ENCODE measurements at places on chromosomes 5 and 9.

GRCh38 chr5:175133185-175133584 is 310.8 kb downstream of the DRD1 start:
- DNase-seq: no peak

DNA sequence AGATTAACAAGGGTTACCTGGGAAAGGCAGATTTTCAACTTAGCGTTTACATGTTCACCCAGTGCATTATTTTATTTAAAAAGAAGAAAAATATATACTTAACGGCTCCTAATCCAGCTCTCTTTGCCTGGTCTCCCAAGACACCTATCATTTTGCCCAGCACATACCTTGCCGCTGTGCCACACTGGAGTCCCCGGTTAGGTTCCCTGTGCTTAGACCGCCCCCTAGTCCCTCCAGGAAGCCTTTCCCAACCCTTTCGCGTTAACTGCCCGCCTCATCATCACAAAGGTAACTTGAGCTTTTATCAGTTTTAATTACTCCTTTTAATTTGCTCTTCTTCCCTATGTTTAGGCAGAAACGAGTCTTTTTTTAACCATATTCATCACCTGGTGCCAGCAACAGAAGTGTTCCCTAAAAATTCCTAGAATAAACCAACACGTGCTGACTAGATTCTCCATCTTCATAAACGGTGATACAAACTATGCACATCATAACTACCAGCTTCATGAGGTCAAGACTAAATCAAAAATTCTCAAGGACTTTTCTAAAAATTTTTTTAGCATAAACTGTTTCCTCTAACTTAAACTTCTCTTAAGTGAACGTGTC is 19.7 kb downstream of the DNAJA1 start:
- no peak for DNase-seq

GRCh38 chr5:62931153-62931950 is 352.7 kb downstream of the LRRC70 start:
- no peak for DNase-seq

GRCh38 chr5:39284552-39284951 is 65.2 kb upstream of the FYB1 start:
- DNase-seq: no peak

GRCh38 chr5:144040615-144041305 is 129.7 kb downstream of the YIPF5 start:
- DNase-seq: no peak

GRCh38 chr5:115243412-115243811 is 19.3 kb downstream of the PGGT1B start:
- no peak for DNase-seq

DNA sequence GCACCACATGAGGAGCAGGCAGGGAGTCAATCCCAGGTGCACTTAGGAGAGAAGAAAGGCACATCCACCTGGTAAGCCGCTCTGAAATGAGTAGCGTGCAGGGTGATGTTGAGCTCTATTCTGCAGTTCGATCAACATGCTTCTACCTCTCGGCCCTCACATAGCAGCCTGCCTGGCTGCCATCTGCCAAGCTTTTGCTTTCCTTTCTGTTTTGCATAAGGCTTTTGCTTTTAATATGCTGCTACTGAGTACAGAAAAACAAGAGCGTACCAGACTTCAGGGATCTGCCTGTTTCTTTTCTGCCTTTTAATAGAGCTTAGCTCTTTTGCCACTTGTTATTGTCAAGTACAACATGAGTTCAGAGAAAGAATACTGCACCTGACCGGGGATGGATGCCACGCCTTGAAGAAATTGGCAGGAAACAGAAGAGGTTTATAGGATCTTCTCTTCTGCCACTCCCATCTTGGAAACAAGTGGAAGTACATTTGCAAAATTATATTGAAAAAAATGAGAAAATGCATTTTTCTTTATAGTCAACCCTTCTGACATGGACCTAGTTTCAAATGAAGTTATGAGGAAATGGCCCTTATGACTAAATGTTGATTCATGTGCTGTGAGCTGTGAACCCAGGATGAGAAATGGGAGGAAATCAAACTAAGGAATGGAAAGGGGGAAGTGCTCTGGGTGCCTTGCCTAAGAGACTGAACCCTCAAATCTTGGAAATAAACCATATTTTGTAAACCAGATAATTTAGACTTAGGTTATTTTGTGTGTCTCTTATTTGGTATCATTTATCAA is 4.0 kb upstream of the FCHO2 start:
- DNase-seq: no peak

- DNase-seq: no peak
Measured at GRCh38 chr9:69946800-69947437, 96.7 kb upstream of the MAMDC2 start.

DNA sequence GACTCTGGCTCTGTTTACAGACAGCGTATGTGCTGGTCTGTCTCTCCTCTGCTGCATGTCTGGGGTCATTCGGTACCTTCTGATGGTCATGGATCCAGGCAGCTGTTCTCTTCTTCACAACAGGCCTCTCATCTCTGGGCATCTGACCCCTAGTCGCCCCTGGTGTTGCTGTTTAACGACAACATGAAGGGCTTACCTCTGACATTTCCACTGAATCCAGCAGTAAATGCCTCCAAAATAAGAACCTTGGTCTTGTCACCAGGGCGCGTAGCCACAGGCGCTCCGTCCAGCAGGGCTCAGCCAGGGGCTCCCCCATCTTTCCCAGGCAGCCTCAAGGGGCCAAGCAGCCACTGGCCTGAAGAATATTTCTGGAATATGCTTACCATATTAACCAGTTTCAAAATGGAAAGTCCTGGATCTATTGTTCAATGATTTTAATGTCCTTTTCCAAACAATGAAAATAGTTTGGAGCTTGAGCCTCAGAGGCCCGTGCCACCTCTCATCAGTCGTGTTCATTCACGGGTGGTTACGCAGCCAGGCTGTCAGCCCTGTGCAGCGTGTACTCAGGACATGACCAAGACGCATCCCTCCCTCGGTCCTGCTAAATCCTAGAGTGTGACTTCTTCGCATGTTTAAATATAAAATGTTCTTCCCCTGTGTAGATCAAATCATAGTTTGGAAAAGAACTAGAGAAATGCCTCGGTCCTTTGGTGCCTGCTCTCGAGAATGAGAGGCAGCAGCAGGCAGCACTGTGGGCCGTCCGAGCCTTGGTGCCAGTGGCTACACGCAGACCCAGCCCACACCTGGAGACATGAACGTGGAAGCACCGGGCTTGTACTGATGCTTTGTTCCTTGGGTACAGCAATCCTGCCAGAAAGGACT is 30.1 kb upstream of the LRRC14B start:
- DNase-seq: no peak

- no peak for DNase-seq
Measured at GRCh38 chr5:154403776-154404387, 41.9 kb upstream of the SAP30L start.

DNA sequence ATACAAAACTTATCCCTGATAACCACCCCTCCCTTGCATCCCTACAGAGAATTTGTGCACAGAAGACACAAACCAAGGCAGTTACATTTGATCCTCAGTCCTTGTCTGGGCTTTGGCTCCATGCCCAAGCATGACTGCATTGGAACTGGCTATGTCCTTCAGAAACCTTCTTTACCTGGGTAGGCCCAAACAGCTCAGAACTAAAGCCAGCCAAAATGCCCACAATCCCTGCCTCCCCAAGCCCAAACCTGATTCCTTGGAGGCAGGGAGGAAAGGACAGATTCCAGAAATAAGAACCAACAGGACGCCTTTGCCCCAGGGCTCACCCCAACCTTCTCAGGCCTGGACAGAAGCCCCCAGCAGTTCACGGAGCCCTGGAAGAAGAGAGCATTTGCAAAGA is 8.2 kb downstream of the IL17B start:
- DNase-seq: no peak

DNA sequence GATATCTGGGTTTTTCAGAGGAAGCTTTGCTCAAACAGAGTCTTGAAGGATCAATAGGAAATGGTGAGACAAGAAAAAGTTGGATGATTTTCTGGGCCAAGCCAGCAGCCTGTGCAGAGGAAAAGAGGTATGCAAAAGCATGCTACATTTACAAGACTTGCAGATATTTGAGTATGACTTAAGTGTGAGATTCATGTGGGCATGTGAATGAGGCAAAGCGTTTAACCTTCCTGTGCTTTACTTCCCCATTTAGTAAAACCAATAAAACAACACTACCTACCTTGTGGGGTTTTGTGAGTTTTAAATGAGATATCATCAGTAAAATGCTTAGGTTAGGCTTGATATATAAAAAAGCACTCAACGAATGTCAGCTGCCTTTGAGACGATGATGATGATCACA is 58.1 kb downstream of the PIP5K1B start:
- DNase-seq: no peak

DNA sequence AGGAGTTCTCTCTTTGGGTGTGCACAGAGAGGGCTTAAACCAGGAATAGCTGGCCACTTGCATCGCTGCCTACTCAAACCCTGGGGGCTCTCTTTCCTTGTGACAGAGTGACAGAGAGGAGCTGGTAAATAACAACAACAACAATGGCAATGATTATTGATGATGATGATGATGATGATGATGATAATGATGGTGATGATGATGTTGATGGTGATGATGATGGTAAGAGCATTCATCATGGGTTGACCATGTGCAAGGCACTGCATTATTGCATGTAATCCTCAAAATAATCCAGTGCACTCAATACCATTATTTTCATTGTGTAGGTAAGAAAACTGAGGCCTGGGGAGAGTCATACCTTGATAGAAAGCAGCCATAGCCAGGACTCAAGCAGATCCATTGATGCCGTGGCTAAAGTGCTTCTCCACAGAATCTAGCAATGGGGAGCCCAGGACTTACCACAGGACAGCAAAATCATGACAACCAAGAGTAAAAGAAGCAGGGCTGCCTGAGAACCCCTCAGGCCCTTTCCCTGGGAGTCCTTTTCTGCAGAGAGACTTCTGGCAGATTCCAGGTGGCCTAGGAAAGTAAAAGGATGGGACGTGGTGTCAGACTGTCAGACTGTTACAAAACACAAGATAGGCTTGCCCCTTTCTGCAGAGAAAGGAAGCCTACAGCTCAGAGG is 4.8 kb downstream of the FOXI1 start:
- DNase-seq: no peak

- no peak for DNase-seq
Measured at GRCh38 chr5:135535820-135536801, at the start of gene NEUROG1. TSS of gene NEUROG1 (minus strand) at chr5:135535964. CDS start at chr5:135535690, 274 bp downstream.

GRCh38 chr5:81972492-81972783 is 615 bp downstream of the ATG10 start:
- DNase-seq: no peak

- no peak for DNase-seq
Measured at GRCh38 chr5:89444088-89444487, 561.1 kb upstream of the MEF2C start.

- DNase-seq: no peak
Measured at GRCh38 chr9:128747241-128747640, 23.3 kb upstream of the ZDHHC12 start.

DNA sequence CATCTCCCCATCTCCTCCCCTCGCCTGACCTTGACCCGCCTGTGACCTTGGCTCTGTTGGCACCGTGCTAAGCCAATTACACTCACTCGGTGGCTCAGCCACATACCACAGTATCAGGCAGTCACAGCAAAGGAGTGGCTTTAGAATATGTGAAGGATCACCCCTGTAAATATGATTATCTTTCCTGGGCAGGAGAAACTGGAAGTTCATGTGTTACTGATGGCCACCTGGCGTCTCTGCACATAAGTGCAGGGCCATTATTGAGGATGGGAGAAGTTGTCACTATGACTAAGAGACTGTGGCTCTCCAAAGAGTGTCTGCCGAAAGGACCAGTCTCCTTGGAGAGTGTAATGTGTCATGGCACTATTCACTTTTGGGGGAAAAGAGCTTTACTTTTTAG is 116.9 kb upstream of the S1PR3 start:
- no peak for DNase-seq

DNA sequence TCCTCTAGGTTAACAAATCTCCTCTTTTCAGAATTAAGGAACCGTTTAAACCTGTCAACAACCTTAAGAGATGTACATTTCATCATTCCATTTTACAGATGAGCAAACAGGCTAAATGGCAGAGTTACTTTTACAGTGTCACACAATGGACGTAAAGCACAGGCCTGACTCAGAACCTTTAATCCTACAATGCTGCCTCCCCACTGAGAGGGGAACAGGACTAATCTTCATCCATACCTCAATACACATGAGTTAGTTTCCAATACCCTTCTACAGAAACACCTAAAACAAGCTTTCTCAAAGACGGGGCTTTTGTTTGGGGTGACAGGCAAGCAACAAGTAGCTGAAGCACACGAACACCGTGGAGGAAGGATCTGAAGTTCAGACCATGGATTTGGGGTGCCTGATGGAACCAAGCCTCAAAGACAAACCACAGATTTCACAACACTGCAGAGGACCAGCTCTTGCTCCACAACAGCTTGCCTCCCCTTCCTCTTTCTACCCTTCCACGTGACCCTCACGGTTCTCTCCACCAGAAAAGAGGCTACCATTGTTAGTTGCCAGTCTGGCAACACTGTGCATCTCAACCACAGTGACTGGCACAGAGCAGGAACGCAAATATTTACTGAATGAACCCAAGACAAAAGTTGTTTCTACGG is 1.8 kb downstream of the RNF130 start:
- no peak for DNase-seq

- DNase-seq: no peak
Measured at GRCh38 chr9:77872863-77873262, 158.7 kb downstream of the GNAQ start.

GRCh38 chr5:158099571-158100105 is 240.7 kb upstream of the CLINT1 start:
- DNase-seq: no peak

DNA sequence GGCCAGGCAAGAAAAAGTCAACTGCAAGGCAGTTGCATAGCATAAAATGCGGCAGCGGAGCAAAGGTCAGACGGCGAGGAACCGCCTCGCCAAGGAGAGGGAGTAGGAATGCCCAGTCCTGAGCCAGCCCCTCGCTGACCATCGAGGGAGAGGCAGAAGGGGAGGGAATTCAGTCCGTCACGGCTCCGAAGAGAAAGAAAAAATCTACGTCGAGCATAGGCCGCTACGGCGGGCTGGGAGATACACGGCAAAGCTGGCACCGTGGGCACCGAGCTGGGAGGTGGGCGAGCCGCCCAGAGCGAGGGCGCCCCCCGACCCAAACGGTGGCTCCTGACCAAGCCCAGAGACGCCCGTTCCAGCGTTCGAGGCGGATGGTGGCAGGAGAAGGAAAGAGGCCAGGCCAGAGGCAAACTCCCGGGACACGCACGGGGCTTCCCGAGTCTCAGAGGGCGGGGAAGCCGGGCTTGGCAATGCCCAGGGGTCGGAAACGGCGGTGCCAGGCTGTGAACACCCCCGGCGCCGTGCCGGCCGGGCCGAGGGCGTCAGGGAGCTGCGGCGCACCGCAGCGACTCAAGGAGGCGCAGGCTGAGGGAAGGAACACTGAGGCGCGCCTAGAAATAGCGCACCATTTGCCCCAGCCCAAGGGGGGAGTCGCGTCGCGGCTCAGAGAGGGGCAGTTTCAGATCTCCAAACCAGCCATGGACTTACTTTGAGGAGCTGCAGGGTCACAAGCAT is 518 bp downstream of the SPRY4 start:
- no peak for DNase-seq

DNA sequence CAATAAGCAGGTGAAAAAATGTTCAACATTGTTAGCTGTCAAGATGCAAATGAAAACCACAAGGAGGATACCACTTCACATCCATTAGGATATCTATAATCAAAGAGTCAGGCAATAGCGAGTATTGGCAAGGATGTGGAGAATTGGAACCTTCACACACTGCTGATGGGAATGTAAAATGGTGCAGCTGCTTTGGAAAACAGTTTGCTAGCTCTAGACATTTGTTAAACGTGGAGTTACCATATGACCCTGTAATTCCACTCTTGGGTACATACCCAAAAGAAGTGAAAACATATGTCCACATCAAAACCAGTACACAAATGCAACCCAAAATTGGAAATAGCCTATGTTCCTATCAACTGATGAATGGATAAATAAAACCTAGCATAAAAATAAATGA is 37.4 kb downstream of the SCAMP1 start:
- DNase-seq: no peak

Data from stimulated activated CD4-positive, alpha-beta T cell treated with anti-CD3 and anti-CD28 coated beads, Interleukin-2, amount 100 ng/mL, for 48 hours (primary cell).